NCI-H187 treated with DMSO at 0.1 percent for 48 hours (cell line): ENCODE measurements at places on chromosomes 16 and 17.

GRCh38 chr16:89051521-89052166 lies 42.0 kb upstream of the ACSF3 start:
- DNase-seq = no peak

DNA sequence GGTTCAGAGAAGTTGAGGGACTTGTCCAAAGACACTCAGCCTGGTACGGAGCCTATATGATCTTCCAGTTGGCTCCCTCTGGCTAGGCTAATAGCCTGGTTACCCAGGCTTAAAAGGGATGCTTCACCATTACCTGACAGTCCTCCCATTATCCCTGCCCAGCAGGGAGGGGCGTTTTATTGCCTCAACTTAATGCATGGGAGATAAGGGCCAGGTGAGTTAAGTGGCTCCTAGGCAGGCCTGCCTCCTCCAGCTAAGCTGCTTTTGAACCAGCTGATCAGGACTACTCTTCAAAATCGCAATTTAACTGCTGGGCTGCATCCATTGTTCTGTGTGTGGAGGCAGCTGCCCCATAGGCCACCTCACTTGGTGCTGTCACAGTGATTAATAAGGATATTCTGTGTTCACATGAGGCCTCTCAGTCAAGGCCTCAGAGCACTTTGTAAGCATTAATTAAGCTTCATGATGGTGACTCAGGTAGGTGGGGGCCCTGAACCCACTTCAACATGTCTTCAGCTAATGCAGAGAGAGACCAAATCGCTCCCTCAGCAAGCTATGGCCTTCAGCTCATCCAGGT lies 27.9 kb downstream of the SMPD3 start:
- DNase-seq = peak; percentile 82

GRCh38 chr16:24967074-24967473 lies 48.1 kb downstream of the ARHGAP17 start:
- DNase-seq = no peak

DNA sequence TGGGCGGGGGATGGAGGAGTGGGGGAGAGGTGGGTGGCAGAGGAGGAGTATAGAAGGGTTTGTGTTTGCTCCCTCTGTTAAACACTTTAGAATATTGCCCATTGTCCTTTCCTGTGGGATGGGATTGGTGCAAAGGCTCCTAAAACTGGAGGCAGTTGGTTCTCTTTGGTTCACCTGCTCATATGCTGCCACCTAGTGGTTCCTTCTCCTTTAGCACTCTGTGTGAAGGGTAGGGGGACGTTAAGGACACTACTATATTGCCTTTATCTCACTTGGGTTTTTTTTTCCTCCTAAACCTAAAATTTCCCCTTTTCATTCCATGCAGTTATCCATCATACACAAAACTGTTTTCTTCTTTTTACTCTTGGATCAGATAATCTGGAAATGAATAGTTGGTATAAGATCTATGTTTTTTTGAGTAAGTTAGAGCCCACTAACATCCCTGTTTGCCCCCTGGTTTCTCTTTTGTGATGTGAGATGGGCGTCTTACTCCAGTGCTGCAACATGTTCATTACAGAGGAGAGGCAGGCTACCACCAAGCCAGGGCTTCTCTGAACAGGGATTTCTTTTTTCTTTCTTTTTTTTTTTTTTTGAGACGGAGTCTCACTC lies 23.8 kb downstream of the SNX11 start:
- DNase-seq = peak; percentile 67

DNA sequence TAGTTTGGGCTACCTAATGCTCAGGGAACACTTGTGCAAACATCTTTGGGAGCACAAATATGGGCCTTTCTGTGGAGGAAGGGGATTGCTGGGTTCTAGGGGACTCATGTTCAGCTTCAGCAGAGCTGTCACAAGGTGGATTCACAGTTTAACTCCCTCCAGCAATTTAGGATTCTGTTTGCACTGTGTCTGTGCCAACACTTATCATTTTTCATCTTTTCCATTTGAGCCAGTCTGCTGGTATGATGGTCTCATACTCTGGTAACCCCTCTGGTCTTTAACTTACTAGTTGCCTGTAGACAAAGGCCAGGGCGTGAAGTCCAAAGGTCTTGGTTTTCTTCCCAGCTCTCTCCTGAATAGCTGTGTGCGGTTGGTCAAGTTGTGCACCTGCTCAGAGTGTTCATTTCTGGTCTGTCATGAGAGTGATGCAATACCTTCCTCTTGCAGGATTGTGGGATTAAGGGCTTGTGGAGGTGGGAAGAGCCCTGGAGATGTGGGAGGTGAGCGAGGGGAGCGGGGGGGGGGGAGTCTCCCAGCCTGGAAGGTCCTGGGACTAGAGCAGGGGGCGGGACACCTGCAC lies 152.6 kb downstream of the CMIP start:
- DNase-seq = no peak

GRCh38 chr17:21463779-21464407 lies 87.7 kb downstream of the KCNJ12 start:
- no peak for DNase-seq

- no peak for DNase-seq
These were observed 5.2 kb downstream of the LITAFD start for GRCh38 chr16:8887431-8887765.

DNA sequence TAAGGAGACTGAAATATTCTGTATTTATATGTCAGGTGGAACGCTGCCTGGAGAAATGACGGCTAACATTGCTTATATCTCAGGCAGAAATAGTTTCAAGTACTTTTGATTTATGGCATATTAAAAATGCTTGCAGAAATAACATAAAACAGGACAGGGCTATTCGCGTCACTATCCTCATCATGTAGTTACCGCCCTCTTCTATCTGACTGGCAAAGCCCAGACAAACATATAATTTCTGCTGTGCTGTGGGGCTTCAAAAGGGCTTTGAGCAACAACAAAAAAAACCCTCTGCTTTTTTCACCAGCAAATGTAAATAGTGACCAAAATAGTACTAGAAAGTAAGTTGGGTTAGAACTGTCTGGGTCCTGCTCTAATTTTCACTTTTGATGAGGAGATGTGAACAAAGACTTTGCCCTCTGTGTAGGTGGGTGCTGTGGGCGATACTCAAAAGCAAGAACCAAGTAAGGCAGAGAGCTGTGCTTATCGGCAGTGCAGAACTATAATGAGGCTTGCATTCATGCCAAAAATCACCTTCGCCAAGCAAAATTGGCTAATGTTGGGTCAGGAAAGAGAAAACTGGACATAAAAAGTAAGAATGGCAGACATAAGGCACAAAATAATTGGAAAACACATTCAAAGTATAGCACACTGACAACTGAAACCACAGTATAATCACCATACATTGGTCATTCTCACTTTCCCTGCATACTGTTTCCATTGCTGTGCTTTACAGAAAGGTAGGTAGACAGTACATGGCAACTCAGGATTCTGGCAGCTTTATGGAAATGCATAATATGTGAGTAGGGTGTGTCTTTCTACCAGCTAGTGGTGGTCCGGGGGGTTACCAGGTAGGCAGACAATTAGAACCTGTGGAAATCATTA lies 151.2 kb upstream of the AXIN2 start:
- no peak for DNase-seq

- DNase-seq = no peak
These were observed 46.5 kb upstream of the GINS3 start for GRCh38 chr16:58345574-58346354.

GRCh38 chr17:75557075-75557851 lies 30.3 kb upstream of the MYO15B start:
- DNase-seq = no peak

- DNase-seq = no peak
These were observed 102.5 kb upstream of the CLEC3A start for GRCh38 chr16:77919761-77920415.

- no peak for DNase-seq
These were observed 2.5 kb upstream of the ABCC12 start for GRCh38 chr16:48158296-48158695.

DNA sequence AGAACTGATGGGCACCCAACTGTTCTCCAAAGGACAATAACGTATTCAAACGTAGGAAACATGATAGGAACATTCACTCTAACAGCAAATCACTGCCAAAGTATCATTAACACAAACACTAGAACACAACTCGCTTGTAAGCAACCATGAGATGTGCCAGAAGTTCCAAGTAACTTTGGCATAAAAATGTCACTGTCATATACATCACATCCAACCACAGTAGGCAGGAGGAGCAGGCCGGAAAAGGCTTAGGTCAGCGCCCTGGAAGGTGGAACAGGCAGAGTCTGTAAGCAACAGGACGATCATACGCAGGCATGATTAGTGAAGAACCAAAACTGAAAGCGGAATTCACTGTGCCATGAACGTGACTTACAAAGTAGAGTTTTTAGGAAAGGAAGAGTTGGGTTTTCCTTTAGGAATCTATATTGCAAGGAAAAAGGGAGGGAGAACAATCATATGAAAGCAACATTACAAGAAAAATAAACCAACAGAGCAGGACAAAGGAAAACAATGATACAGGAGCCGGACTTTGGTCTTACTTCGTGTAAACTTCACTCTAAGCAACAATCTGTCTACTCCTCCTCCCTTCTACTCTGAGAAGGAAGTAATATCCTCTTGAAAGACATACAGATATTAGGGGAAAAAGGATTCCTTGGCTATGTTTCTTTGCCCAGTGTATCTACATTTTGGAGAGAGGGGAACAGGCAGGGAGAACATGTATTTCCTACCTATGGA lies 52.3 kb downstream of the YWHAE start:
- no peak for DNase-seq

- no peak for DNase-seq
These were observed 33.3 kb downstream of the CDRT15 start for GRCh38 chr17:14203388-14203787.

GRCh38 chr16:4369007-4369733 lies 2.5 kb upstream of the VASN start:
- no peak for DNase-seq

GRCh38 chr16:9366048-9366969 lies 274.9 kb downstream of the HAPSTR1 start:
- DNase-seq = no peak

GRCh38 chr17:55319933-55320593 lies 55.3 kb downstream of the HLF start:
- DNase-seq = no peak

DNA sequence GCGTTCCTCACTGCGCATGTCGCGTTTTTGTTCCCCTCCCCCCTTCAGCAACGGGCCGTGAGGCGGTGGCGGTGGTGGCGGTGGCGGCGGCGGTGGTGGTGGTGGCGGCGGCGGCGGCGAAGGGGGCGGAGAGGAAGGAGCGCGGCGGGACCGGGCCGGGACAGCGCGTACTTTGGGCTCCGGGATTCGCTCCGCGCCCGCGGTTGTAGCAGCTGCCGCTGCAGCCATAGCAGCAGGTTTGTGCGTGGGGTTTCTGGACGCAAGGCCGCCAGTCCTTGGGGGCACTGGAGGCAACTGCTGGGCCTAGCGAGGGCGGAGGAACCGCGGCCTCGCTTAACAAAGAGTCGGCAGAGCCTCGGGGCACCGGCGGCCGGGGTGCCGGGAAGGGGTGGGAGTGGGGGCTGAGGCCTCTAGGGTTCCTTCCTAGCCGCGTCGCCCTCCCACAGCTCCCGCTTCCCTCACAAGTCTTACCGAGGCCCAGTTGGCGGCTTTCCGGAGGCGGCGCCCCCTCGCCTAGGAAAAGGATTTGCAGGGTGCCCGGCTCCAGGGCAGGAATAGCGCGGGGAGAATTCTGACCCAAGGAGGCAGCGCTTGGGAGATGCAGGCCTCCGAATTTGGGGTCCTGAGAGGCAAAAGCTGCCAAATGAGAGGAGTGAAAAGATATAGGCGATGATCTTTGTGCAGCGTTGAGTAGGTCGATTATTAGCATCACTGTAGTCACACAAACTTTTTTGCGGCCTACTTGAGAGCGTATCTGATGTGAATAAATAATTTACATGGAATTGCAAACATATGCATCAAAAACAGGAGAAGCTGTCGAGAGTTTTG lies at the start of gene DDX42:
DDX42 (plus strand) TSS at position 30 of the 828 bp plus-strand sequence. CDS start 12,880 bp downstream, outside the sequence.
- no peak for DNase-seq

DNA sequence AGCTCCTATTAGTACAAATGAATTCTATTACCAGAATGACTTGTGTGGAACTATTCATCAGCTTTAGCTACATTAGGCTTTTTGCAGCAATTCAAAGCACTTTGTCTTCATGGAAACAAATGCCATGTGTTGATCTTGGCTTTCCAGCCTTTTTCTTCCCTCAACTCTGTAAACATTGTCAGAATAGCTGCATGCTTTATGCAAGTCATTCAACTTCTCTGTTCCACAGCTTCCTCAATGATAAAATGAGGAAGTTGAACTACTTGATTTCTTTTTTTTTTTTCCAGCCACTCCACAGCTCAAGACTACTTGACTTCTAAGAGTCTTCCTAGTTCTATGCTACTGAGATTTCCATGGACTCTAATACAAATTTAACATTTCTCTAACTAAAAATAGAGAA lies 41.1 kb downstream of the KIAA0753 start:
- no peak for DNase-seq

DNA sequence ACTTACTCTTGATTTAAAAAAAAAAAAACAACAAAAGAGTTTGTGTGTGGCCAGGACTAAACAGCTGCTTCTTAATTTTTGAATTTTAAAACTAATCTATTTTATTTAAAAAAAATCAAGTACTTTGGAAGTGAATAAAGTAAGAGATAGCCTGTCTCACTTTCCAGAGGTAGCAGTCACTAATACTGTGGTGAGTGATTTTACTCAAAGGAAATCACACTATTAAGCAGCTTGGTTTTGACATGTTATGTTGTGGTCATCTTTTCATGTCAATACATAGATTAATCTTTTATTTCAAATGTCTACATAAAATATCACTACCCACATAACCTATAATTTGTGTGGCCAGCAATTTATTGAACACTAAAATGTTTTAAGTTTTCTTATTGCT lies 102.2 kb upstream of the HLF start:
- DNase-seq = no peak

- no peak for DNase-seq
These were observed 20.6 kb downstream of the B9D1 start for GRCh38 chr17:19341641-19342610.

GRCh38 chr17:5758651-5759050 lies 174.3 kb upstream of the NLRP1 start:
- DNase-seq = no peak

- no peak for DNase-seq
These were observed 28.8 kb downstream of the IGFBP4 start for GRCh38 chr17:40471846-40472732.

GRCh38 chr17:74524653-74525464 lies 6.4 kb downstream of the CD300LB start:
- DNase-seq = no peak

- no peak for DNase-seq
These were observed 22.5 kb downstream of the GPR139 start for GRCh38 chr16:20051147-20051546.

DNA sequence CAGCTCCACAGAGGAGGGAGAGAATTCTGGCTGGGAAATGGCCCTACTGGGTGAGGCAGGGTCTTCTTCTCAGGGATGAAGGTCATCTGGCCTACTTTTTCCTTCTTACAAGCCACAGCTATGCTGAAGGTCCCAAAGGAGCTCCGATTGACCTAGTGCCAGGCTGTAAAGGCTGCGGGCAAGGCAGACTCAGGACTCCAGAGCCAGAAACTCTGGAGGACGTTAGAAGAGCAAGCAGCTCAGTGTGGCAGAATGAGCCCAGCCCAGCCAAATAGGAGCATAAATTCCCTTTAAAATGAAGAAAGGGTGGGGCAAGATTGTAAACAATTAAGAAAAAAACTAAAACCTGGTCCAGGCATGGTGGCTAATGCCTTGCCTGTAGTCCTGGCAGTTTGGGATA lies 20.1 kb upstream of the CNOT1 start:
- no peak for DNase-seq

- DNase-seq = no peak
These were observed 63.4 kb upstream of the RBL2 start for GRCh38 chr16:53370827-53371226.
